Activated CD4-positive, alpha-beta T cell treated with anti-CD3 and anti-CD28 coated beads, Interleukin-2, amount 10 ng/mL, durations not matched to agents 7 days and 5 days (primary cell): ENCODE measurements at places on chromosomes 5 and 9.

DNA sequence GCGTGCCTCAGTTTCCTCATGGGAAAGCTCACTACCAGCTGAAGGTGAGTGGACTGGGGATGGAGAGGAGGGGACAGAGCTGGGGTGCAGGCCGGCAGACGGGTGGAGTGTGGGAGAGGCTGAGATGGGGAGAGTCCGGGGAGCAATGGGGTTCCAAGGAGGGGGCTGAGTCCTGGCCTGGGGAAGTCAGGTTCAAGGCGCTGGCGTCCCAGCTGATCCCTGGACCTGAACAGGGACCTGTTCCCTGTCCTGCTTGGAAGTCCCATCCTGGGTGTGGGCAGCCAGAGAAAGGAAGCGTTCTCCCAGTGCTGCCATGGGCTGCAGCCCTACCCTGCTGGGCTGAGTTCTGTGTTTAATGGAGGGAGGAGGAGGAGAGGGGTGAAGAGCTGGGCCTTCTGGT lies 60.9 kb upstream of the GNE start:
- DNase-seq: no peak

- DNase-seq: no peak
These were observed 15.1 kb upstream of the ISOC1 start for GRCh38 chr5:129079496-129079895.

- no peak for DNase-seq
These were observed 15.5 kb downstream of the B4GALT1 start for GRCh38 chr9:33151601-33152000.

DNA sequence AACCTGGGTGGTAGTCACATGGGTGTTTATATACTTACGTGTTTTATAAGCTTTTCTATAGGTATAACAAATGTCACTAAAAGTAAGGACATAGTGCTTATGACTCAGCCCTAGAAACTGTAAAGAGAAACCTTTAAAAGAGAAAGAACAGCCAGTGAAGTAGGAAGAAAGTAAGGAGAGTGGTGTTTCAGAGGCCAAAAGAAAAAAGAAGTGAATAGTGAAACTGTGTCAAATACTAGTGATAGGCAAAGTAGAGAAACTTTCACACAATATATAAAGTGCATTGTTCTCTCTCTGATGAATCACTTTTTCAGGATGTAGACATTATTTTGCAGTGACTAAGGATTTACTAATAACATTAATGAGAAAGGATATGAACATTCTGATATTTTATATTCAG lies 74.2 kb upstream of the SUSD1 start:
- DNase-seq: no peak

GRCh38 chr5:29930316-29930715 lies 1263.2 kb upstream of the CDH6 start:
- no peak for DNase-seq

DNA sequence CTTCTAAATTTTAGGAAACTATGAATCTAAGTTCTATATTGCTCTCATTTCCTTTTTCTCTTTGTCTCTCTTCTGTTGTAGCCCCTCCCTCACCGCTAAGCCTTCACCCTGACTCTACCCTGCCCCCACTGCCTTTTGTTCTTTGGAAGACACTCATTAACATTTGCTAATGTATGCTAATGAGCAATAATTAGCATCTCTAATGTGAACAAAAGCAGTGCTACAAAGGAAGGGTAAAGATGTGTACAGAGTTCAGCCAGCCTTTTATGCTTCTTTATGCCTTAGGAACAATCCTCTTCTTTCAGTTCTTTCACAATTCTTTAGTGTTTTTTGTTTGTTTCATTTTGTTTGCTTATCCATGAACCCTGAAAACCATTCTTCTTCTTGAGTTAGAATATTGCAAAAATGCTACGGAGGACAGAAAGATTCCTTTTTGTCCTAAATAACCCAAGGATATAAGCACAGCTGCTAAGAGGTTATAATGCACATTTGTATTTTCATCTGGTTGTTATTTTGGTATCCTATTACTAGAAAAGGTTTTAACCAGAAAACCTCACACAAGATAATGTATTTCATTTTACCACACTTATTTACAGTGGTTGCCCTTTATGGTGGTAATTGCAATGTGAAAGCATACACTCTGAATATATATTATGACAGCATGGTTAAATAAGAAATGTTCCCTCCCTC lies 159.3 kb downstream of the TMC1 start:
- no peak for DNase-seq

GRCh38 chr9:95724253-95724991 lies 151.1 kb upstream of the ERCC6L2 start:
- DNase-seq: peak; percentile 84

DNA sequence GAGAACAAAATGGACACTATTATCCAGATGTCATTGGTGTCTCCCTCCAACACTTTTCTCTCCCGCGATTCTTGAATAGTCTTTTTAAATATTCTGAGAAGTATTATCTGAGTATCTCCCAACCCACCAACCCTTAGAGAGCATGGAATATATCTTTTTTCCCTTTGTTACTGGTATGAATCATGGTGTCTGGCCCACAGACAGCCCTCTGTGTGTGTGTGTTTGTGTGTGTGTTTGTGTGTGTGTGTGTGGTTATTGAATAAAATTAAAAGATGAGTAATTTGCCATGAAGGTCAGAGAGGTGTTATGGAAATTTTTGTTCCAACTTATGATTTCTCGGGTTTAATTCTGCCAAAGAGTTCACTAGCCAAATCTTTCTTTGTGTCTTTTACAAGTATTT lies 47.7 kb downstream of the CAMK4 start:
- no peak for DNase-seq

- DNase-seq: no peak
These were observed 248.7 kb downstream of the SPOCK1 start for GRCh38 chr5:137250421-137250820.

GRCh38 chr9:72363236-72363635 lies 1.8 kb downstream of the ZFAND5 start:
- DNase-seq: no peak

DNA sequence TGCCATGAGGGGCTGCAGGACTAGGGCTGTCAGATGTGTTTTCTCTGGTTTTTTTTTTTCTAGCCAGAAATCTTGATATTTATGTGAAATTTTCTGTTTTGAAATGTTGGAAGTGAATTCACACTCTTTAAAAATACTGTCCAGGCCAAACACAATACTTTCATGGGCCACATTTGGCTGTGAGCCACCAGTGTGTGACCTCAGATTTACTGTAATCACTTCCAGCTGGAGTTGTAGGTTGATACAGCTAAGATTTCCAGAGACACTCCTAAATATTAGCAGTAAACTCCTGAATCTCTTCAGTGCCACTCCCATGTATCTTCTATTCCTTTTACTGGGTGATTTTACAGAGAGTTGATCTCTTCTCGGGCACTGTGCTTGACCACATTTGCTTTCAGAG lies 92.2 kb upstream of the CKMT2 start:
- no peak for DNase-seq

DNA sequence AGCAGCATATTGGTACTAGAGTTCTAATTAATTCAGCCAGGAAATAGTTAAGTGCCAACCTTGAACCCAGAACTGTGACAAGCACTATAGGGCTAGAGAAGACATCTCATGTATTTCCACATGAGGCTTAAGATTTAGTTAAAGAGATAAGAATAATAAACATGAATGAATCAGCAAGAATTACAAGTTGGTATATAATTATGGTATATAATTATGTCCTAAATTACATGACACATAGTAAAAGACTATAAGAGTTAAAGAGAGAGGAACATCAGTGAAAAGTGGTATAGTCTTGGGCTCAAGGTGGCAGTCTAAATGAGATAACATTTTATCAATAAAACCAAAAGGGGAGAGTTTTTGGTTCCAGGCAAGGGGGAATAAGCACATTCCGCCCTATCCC lies 223.1 kb upstream of the NFIL3 start:
- DNase-seq: no peak

GRCh38 chr5:82329393-82329792 lies 51.2 kb upstream of the RPS23 start:
- no peak for DNase-seq

GRCh38 chr5:149549461-149550267 lies 1.6 kb downstream of the CSNK1A1 start:
- DNase-seq: peak; percentile 51

GRCh38 chr5:139262059-139262741 lies 31.3 kb upstream of the MATR3 start:
- no peak for DNase-seq

DNA sequence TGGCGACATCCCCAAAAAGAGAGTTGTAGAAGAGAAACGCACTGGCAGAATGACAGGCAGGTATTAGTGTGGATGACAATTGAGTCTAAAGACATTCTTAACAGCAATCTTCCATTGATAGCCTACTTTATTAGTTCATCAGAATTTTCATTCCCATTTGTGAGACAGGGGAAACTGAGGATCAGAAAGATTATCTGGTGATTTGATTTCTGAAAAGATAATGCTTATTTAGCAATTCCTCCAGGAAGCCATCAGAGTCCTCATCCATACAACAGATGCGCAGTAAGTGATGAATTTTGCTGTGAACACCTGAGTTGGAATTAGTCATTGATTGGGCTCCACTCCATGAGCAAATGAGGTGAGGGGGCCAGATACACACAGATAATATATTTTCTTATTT lies 57.3 kb upstream of the ANKRD33B start:
- DNase-seq: no peak

DNA sequence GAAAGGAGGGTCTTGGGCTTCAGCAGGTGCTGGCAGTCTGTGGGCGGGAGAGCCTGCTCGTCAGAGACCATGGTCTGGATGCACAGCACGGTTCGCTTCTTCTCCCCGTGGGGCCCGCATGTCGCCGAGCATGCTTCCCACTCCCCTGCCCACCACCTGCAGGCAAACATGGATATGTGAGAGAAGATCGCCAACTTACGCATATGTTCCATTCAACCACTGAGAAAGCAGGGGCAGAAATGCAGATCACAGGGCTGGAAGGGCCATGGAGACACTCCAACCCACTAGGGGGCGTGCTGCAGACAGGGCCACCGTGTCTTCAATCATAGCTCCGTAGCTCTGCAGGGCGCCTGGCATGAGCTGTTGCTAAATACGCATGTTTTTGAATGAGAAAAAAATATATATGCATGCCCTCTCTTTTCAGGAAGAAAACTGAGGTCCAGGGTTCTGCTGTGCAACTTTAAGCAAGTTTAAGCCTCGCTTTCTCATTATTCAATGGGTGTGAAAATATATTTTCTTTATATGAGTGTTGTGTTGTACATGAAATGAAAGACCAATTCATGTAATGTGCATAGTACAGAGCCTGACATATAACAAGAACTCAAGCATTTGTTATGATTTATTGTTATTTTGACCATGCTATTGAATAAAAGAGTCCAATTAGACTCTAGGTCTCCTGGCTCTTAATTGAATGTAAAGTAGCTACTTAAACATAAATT lies 148.0 kb downstream of the TARS1 start:
- DNase-seq: peak; percentile 52

GRCh38 chr5:66851306-66851705 lies 255.1 kb downstream of the MAST4 start:
- no peak for DNase-seq

DNA sequence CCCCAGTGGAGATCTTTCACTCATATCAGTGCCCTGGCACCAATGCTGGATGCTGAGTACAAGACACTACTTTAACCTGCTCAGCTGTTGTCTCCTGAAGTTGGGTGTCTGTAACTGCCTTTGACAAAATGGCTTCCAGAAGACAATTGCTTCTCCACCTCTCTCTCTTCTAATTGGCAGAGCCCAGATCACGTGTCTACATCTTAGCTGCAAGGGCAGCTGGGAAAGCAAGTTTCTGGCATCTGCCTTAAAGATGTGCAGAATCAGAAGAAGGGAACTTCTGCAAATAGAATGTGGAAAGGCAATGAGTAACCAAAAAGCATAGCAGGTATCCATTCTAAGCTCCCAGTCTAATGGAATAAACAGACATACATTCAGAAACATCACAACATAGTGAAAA lies 81.1 kb downstream of the PDZD2 start:
- DNase-seq: no peak

DNA sequence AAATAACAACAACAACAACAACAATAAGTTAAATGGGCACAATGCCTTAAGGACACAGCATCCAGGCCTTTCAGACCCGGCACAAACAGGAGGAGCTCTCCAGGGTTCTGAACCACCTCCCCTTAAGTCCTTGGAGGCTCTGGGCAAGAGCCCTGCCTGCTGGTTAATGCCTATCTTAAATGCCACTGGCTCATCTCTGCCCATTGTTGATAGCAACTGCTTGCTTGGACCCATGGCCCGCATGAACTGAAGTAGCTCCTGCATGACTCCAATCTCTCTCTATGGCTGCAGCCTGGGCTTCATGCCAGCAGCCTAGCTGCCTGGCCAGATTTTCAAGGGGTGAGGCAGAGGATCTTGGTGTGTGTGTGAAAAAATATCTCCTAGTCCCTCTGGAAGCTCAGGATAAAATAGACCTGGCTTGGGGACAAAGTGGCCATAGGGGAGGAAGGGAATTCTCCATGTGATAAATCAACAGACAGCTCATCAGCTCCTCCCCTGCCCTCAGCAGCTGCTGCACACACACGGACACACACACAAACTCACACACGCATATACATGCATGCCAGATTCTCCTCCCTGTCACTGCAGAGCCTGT lies 27.4 kb downstream of the FAM219A start:
- DNase-seq: peak; percentile 48

DNA sequence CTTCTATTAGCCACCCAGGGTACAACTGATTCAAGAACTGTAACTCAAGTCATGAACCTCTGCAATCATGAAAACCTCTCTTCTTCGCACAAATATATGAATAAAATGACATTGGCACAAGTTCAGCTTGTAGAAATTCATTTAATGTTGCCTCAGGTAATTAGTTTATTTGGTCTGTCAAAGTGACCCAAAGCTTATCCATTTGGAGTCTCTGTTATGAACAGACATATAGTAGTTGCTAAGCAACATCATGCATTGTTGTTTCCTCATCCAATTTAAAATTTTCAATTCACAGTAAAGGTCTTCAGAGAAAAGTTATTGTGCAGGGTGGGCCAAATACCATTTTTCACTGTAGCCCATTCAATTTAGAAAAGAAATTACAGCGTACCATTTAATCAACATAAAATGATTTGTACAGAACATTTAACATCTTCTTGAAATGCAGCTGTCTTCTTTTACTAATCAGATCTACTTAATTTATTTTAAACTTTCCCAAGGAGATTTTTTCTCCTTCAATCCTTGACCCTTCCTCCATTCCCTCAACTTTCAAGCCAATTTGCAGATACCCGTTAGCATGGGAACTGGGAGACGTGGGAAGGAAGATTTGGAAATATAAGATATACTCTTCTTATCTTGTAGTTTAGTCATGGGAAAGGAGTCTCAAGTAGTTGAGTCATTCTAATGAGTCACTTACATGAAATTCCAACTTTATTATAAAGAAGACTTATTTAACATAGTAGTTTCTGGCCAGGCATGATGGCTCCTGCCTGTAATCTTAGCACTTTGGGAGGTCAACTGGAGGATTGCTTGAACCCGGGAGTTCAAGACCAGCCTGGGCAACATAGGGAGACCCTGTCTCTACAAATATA lies 231.3 kb downstream of the ATPSCKMT start:
- DNase-seq: no peak

- no peak for DNase-seq
These were observed 282.8 kb upstream of the C9orf72 start for GRCh38 chr9:27856054-27856453.
